CD4-positive, alpha-beta T cell treated with Interleukin-6 at 100 ng/mL for 8 hours (primary cell): ENCODE measurements at places on chromosomes 5 and 9.

- DNase-seq, result no peak
These were observed 15.7 kb upstream of the AGXT2 start for GRCh38 chr5:35063414-35063813.

DNA sequence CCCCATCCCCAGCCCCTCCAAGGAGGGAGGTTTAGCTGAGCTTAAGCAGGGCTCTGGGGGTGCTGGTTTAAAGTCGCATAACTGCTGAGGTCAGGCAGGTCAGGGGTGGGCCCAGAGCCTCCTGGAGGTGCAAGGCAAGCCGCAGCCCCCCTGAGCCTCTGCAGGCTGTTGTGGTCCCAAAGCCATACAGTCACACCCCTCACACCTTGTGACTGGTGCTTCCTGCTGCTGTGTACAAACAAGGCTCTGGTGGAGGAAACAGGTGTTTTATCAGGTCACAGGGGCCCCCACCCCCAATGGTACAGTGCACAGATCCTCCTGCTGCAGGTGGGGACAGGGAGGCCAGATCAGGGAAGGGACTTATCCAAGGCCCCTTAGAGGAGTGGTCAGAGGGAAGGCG, 8.0 kb downstream of the TCF7 start:
- peak; percentile 81 for DNase-seq

GRCh38 chr5:10448754-10449360, 7.2 kb downstream of the ROPN1L start:
- no peak for DNase-seq

DNA sequence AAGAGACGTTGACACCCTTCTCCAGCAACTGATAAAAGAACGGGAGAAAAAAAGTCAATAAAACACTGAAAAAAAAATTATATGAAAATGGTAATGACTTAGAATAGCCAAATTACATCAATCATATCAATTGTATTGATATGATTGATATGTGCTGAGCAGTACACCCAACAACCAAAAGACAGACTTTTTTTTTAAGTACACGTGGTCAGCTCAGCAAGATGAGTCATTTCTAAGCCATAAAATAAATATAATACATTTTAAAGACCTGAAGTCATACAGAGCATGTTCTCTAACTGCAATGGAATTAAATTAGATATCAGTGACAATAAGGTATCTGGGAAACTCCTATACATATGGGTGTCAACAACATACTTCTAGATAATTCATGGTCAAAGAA, 30.9 kb upstream of the OLFM1 start:
- DNase-seq, result no peak

DNA sequence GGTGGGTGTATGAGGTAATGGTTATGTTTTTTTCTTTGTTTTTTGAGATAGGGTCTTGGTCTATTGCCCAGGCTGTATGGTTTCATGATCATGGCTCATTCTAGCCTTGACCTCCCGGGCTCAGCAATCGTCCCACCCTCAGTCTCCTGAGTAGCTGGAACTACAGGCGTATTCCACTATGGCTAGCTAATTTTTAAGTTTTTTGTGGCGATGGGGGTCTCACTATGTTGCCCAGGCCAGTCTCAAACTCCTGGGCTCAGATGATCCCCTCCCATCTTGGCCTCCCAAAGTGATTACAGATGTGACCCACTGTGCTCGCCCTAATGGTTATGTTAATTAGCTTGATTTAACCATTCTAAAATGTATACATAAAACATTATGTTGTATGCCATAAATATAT, 5.6 kb downstream of the CNTLN start:
- DNase-seq, result no peak

- DNase-seq, result no peak
These were observed 2.3 kb downstream of the SLC44A1 start for GRCh38 chr9:105246656-105247173.

- no peak for DNase-seq
These were observed 488.6 kb upstream of the SGCD start for GRCh38 chr5:155838394-155838793.

- no peak for DNase-seq
These were observed 320.4 kb upstream of the EFNA5 start for GRCh38 chr5:107990881-107991810.

DNA sequence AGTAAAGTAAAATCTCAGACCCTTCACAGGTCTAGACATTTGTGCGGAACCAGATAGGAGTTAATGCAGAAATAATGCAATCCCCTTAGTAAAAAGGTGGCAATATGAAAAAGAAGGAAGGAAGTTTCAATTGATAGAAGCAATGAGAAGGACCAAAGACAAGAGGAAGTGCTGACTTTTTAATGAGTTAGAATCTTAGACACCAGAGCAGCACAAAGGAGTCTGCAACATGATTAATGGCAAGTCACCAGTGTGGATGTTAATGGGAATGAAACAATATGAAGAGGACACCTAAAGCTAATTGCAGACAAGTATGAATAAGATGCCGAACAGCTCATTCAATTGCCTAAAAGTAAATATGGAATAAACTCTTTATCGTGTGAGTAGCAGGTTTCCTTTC, 50.9 kb downstream of the MEGF9 start:
- DNase-seq, result no peak

GRCh38 chr9:6921315-6921714, 163.5 kb downstream of the KDM4C start:
- no peak for DNase-seq

DNA sequence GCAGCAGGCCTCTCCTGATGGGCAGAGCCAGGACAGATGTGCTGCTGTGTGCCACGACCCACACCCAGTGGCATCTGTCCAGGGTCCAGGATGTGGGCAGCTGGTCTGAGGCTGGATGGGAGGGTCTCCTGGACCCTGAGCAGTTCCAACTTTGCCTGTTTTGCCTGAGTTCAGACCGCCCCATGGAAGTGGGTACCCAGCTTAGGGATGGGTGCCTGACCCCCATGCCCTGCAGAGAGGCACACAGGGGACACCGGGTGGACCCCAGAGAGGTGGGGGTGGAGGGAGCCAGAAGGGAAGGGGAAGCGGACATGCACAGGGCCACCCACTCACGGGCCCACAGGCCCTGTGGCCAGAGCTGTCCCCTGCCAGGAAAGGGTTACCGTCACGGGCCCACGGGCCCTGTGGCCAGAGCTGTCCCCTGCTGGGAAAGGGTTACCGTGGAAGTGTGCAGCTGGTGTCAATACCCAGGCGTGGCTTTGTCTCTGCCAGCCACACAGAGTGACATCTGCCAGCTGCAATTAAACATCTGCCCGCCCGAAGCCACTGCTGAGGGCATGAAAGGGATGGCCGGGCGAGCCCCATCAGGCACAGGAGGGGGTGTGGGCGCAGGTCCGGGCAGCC, 50.0 kb downstream of the NACC2 start:
- no peak for DNase-seq

- no peak for DNase-seq
These were observed 40.0 kb downstream of the DAPK1 start for GRCh38 chr9:87537625-87538024.

- no peak for DNase-seq
These were observed 101.0 kb downstream of the NR3C1 start for GRCh38 chr5:143302341-143303045.

DNA sequence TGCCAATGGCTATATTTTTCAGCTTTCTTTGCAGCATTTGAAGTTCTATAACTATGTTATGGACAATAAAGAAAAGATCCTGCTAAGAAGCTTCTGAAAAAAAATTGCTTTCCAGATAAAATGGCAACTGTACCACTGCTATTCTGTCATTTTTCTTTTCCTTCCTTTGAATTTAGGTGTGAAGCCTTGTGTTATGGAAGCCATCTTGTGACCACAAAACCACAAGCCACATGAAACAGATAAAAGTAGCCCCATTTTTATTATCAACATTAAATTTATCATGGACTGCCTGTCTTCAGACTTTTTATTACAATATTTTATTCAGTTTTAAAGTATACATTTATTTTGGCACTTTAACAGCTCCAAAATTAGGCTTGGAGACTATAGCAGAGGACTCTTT, 289.9 kb upstream of the ACTBL2 start:
- DNase-seq, result no peak

DNA sequence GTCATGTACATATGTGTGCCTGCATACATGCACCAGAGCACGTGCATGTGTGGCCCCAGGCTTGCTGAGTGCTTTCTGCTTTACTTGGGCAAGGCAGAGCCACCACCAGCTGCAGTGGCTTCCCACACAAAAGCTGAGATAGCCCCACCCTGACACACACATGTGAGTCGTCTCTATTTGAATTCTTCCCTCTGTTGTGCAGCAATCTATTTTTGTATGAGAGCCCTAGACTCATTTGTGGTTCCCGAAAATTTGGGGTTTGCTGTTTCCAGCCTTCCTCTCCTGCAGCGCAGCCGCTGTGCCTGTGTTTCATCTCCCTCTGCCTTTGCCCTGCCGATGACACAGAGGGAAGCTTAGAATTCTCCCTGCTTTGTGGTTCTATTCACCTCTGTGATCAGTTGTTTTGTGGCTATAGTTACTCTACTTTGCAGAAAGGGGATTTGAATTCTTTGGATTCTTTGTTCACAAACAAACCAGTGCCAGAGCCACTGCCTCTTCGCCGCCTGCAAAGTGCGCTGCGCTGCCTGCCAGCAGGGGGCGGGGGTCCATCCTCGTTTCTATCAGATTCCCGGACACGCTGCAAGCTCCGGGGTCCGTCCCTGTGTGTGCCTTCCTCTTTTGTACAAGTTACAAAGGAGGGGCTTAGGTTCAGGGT, 95.8 kb upstream of the DAP start:
- DNase-seq, result no peak

- DNase-seq, result no peak
These were observed 51.2 kb downstream of the SLC1A3 start for GRCh38 chr5:36657563-36657995.

DNA sequence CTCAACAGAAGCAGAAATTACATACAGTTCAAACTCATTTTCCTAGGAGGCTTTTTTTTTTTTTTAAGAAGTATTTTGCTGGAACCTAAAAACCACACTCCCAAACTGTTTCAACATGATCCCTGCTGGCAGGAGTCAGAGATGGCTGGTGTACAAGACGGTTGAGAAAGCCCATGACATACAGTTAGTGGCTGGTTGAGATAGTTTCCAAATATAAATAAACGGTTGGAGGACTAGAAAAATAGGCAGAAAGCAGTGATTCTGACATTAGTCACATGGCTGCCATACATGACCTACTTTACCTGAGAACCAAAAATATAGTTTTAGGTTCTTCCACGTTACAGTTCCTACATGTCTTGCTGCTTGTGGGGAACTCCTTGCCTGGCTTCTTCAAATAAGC, 31.7 kb upstream of the BASP1 start:
- no peak for DNase-seq
